Thymus (tissue), 14 donors: ENCODE measurements at places on chromosomes 2 and 18. TPM values are rescaled to one million over a fixed set of nuclear protein-coding genes. Genes with fewer than 3 reads are reported as not detected.

Gene SFXN5
- 11.0 TPM for total RNA-seq

DNA sequence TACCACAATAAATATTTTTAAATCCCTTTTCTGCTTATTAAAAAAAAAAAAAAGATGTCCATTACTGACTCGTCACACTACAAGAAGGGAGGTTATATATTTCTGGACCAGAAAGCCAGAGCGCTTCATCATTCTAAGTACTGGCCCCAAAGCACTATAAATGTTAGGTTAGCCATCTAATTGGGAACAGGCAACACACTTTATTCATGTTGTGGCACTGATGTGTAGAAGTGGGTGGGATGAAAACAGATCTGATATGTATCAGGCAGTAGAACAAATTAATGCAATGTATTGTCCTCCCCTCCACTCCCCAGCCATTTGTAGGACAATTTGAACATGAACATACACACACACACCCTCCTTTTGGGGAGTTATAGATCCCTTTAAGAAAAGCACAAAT, 24.4 kb downstream of the LANCL1 start:
- DNase-seq = no peak

GRCh38 chr2:37833423-37833822, 91.7 kb upstream of the RMDN2 start:
- no peak for DNase-seq

- DNase-seq = no peak
Measured at GRCh38 chr2:101041413-101041812, 39.3 kb downstream of the RPL31 start.

GRCh38 chr2:158644139-158644538, 151.0 kb upstream of the DAPL1 start:
- DNase-seq = no peak

DNA sequence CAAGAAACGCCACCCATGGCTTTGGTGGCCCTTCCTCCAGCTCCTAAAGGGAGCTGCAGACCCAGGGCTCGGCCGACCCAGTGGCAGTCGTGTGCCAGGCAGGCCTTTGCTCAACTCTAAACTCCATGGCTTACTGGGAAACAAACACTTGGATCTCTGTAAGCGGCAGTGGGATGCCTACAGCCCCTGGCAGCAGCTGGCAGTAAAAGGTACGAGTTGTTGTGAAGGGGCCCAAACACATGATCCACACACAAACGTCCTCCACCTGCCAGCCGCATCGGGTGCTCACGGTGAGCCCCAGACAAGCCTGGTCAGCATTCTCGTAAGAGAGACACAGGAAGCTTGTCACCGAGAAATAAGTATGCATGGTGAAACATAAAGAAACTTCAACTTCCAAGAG, 214.9 kb downstream of the MGAT5 start:
- DNase-seq = no peak

DNA sequence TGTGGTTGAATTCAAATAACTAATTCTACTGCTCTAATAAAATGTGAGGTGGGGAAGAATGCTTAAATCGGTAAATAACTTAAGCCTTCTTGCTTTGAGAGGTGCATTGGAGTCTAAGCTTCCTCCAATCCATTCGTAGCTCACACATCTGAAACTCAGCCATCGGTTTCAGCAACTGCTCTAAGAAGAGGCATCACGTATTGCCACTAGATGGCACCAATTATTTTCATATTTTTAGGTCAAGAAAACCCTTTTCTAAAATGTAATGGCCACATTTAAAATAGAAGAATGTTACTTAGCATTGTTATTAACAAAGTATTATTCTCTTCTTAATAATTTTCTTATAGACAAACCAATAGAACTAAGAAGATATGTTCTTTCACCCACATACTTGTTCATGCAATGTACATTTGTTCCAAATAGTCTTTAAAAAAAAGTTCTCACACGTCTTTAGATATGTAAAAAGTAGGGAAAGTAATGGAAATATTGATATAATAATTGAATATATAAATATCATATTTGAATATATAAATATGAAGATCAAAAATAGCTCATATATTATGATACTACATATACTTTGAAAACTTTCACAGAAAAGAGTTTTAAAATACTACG, 229.8 kb downstream of the CCDC178 start:
- no peak for DNase-seq

DNA sequence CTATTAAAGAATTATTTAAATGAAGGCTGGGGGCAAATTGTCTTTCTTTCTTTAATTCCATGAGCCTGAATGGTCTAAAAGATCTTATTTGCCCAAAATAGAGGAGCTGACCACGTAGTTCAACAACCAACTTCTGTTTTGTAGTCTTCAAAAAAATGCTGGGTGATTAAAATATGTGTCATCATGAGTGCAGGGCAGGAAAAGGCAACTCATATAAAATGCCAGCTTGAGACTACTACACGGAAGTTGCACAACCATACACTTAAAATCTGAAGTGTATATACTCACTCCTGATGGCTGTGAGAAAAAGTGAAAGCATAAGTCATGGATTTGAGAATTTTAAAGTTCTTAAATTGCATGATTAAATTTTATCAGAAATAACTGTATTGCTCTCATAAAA, 210.9 kb downstream of the DYM start:
- no peak for DNase-seq

- no peak for DNase-seq
Measured at GRCh38 chr18:53101536-53102105, 761.6 kb downstream of the DCC start.

DNA sequence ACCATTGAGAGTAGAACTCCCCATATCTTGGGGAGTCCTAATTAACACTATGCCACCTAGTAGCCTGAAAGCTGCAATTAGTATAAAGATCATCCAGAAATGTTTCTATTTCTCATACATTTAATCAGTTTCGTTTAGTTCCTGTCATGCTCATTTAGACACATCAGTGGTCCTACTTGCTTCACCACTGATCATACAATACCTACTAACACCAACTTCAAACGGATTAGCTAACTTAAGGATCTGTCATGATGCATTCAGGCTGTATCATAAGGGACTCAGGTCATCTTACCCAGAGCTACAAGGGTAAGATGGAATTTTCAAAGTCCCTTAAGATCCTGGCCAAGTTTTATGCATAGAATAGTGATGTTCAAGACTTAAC, 6.8 kb downstream of the SRSF7 start:
- DNase-seq = no peak

GRCh38 chr18:58216071-58216481, 172.1 kb downstream of the NEDD4L start:
- no peak for DNase-seq

- no peak for DNase-seq
Measured at GRCh38 chr2:162210385-162210784, 32.9 kb downstream of the FAP start.

Gene ADRA2B
- 0.28 TPM for total RNA-seq

GRCh38 chr2:238274152-238274865, 14.1 kb downstream of the PER2 start:
- DNase-seq = no peak

Gene TRIM43
- 0.66 TPM for total RNA-seq

- no peak for DNase-seq
Measured at GRCh38 chr18:23825978-23826405, 136.7 kb downstream of the LAMA3 start.

Gene ELOA2
- total RNA-seq = not detected

DNA sequence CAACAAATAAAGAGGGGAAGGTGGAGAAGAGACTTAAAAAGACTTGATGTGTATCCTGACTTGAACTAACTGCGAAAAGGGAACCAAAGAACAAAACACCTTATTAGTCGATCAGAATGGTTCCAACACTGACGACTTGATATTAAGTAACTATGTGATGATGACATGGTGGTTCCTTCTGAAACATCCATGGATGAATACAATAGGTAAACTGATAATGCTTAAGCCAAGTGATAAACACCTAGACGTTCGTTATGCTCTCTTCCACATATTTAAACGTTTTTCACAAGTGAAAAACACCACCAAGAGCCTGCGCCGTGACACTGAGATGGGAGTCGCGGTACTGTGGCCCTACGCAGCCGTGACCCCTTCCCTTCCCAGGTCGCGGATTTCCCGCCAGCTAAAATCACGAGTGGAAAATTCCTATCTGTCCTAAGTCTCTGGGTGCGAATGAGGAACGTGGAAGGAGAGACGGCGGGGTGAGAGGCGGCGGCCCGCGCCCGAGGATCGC, 797 bp downstream of the TTC32 start:
- DNase-seq = no peak

DNA sequence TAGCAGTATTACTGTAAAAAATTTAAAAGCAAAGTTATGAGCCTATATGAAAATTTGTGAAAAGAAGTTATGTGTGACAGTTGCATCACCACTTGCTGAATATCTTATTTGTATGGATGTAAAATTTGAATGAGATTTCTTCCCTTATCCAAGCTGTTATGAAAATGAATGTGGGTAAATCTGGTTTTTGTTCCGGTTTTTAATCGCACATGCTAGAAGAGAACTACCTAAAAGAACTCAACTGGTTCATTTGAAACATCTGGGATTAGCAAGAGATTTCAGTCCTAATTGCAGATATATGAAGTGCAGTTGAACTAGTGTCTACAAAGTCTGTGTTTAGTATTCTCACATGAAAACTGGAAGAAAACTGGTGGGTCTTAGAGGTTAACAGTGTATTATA, 467.1 kb upstream of the SPHKAP start:
- no peak for DNase-seq

DNA sequence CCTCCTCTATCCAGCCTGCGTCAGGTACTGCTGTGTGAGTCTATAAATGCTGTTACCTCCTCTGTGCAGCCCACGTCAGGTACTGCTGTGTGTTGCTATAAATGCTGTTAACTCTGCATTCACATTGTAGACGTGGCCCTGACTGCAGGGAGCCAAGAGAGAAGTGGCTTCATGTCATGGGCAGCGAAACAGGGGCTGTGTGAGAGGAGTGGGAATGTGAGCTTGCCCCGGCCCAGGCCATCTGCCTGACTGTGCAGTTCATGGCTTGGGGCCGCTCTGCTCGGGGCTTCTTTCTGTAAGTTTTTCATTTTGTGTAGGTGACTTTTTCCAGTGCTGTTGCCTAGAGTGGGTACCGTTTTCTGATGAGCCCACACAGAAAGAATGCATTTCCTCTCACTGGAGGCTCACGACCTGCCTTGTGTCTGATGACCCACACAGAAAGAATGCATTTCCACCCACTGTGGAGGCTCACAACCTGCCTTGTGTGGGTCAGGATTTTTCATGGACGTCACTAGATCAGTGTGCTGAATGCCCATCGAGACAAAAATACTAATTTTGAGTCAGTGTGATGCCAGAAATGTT, 104.5 kb downstream of the SNTG2 start:
- no peak for DNase-seq

- no peak for DNase-seq
Measured at GRCh38 chr2:25339211-25339674, 2.5 kb downstream of the DNMT3A start.

GRCh38 chr2:85649201-85650190, 18.5 kb downstream of the SFTPB start:
- no peak for DNase-seq

GRCh38 chr18:11851806-11852337, 659 bp downstream of the CHMP1B start:
- DNase-seq = peak; percentile 50

DNA sequence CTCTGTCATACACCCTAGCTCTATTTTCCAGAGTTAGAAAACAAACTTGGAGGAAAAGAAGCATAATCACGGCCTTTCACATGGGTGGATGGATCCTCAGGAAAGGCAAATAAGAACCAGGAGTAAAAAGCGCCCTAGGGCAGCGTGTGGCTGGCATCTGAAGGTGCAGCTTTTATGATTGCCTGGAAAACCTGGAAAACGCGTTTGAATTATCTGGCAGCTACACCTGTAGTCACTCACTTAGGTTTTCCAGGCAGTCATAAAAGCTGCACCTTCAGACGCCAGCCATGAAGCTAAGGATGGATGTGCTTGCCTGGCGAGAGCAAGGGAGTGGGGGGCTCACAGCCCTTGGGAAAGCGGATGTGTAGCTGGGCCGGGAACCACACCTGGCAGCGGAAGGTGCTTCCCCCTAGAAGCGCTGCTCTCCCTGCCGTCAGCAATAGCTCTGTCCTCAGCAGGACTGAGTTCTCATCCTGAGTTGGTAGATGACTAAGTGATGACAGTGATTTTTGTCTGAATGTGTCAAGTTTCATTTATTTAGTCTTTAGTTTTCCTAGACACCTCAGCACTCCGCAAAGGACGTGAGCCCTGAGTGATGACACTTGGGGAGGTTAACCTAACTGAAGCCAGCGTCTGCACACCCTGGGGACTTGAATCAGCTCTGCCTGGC, 82.0 kb downstream of the DCDC2C start:
- DNase-seq = no peak

Gene CDK15
- total RNA-seq = 0.19 TPM

- DNase-seq = peak; percentile 70
Measured at GRCh38 chr2:143259368-143259958, 130.2 kb downstream of the ARHGAP15 start.

- no peak for DNase-seq
Measured at GRCh38 chr18:54807303-54807702, 21.0 kb upstream of the RAB27B start.

DNA sequence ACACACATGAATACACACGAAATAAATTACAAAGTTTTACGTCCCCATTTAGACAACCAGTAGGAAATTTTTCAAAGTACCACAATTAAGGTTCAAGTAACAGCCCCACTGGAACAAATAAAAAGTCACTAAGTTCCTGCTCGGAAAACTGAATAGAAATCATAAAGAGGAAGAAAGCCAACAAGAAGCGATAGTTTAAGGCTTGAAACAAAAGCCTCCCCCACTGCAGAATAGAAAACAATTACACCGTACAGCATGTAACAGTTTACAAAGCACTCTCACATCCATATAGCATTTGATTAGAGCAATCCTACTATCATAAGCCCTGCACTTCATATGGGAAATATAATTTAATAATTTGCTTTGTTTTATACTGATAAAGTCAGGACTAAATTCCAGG, 15.5 kb downstream of the KLF7 start:
- DNase-seq = no peak

Gene RAD51AP2
- not detected for total RNA-seq

Gene NYAP2
- 0.05 TPM for total RNA-seq

- DNase-seq = no peak
Measured at GRCh38 chr2:162967147-162967546, 128.6 kb upstream of the KCNH7 start.

Gene TEX51
- total RNA-seq = not detected

DNA sequence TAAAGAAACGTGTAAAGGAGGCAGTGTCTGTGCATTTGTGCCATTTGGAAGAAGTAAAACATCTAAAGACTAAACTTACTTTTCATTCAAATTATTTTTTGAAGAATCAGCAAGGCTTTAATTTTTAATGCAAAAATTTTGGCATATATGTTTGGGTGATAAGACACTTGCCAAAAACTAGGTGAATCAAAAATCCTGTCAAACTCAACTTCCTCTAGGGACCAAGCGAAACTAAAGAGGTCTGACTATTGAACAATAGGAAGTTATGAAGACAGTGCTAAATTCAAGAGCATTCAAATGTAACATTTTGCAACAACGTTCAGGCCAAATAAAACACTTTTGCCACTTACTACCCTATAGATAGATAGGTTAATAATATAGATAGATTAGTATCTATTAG, 306.1 kb downstream of the NOL4 start:
- no peak for DNase-seq

- DNase-seq = no peak
Measured at GRCh38 chr2:74542978-74543377, 10.8 kb downstream of the LOXL3 start.

GRCh38 chr2:44582363-44583008, 220.7 kb downstream of the CAMKMT start:
- DNase-seq = no peak
